ENCODE measurements at places on chromosomes 12 and 14.

DNA sequence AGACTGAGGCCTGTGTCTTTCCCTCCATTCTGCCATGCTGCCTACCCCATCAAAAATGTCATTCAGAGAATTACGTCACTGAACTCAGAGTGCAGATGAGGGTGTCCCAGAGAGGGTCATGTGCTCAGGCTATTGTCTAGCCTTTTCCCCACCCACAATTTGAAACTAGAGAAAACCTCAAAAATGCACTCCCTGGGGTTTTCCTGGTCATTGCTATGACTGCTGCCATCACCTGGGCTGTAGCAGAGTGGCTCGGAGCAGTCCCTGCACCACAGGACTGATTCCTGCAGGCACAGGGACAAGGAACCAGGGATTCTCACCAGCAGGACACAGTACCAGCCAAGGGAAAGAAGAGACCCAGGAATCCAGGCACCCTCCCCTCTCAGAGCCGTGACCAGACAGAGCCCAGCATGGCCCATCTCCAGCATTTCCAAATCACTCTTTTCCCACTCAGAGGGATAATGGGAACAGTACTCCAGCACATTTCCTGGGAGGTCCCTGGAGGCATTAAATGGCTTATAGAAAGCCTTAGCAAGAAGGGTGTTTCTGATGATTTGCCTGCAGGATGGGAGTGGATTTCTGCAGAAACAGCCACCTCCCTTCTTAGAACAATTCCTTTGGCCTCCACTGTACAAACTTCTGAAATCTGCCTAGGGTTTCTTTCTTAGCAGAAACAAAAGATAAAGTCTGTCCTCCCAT, 45.9 kb downstream of the VWF start:
- DNase-seq = no peak

- DNase-seq = peak; percentile 99
Observed at GRCh38 chr14:81533536-81534343, at the start of gene SEL1L. Gene SEL1L, minus strand, starts transcription at chr14:81533853. Its CDS starts 109 bp downstream, at chr14:81533744.

DNA sequence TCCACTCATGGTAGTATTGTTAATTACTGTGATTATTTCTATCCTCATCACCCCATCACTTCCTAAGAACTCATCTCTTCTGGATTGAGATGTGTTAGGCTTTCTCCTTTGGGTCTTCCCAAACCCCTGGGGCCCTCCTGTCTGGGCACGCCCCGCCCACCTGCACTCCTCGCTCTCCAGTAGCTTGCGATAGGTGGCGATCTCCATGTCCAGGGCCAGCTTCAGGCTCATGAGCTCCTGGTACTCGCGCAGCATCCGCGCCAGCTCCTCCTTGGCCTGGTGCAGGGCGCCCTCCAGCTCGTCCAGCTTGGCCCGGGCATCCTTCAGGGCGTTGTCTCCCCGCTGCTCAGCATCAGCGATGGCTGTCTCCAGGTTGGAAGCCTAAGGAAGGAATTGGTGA, 6.8 kb downstream of the KRT71 start:
- DNase-seq = no peak

DNA sequence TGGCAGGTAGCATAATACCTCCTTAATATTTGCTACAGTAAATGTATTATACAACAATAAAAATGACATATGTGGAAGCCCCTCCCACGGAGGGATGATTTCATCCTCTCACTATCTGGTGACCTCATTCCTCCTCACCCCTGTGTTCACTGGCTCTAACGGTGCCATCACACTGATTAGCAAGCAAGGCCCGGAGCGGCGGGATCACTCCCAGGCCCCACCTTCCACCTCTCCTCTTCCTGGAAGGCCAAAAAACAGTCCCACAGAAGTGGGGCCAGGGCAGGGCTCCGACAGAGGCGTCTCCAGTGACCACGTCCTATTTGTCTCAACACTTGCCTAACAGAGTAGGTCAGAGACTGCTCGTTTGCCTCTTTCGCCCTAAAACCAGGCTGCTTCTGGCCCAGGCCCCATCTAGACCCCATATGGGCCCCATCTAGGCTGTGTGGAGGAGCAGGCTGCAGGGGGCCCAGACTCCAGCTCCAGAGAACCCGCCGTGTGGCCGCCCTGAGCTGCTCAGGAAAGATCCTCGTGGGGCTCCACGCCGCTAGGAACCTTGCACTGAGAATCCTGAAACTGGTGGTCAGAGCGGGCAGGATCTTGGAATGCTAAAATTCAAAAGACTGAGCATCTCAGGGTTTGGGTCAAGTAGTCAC, 3.7 kb downstream of the SELPLG start:
- no peak for DNase-seq

DNA sequence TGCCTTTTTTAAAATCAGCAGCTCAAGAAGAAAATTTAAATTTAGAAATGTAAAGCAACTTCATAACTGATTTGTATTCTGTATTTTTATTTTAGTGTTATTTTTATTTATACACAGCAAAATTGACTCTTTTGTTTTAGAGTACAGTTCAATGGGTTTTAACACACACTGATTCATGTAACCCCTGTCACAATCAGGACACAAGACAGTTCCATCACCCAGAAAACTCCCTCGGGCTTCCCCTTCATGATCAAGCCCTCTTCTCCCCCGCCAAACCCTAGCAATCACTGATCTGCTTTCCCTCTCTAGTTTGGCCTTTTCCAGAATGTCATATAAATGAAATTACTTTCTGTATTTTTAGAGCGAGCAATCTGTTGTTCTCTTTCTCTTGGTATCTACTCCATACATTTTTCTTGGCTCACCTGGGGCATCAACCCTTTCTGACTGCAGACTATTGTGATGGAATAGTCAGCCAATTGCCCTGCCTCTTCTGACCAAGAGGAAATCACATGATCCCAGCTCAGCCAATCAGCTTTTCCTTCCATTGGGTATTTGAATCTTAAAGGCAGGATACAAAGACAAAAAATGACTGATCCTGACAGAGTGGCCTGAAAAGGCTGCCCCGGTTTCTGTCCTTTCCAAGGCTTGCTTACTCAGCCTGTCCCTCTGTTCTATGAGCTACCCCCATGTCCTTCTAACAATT, 5.3 kb downstream of the SLC5A8 start:
- no peak for DNase-seq

- no peak for DNase-seq
Observed at GRCh38 chr12:42277396-42278127, 39.5 kb upstream of the YAF2 start.

GRCh38 chr12:70418101-70418500, 52.0 kb downstream of the KCNMB4 start:
- DNase-seq = no peak

GRCh38 chr12:56645201-56645716, 525 bp downstream of the ATP5F1B start:
- no peak for DNase-seq

- DNase-seq = no peak
Observed at GRCh38 chr14:39416072-39416471, 16.2 kb downstream of the FBXO33 start.

- DNase-seq = no peak
Observed at GRCh38 chr12:110282956-110283817, 2.1 kb downstream of the ATP2A2 start.

DNA sequence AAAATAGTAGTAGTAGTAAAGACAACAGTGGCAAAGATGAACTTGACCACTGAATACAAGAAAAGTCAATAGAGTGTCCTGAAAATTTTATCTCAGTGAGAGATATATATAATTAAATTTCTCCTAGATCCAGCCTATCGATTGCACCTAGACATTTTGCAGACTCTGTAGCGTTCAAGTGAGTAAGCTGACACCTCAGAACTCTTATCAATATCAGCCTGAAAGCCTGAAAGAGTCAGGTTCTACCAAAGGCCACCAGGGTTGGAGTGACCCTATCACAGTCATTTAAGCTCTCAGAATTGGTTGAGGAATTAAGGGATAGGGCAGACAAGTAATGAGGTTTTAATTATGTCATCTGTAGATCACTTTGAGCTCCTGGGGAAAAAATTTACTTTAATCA, 174.6 kb downstream of the SRGAP1 start:
- DNase-seq = no peak

DNA sequence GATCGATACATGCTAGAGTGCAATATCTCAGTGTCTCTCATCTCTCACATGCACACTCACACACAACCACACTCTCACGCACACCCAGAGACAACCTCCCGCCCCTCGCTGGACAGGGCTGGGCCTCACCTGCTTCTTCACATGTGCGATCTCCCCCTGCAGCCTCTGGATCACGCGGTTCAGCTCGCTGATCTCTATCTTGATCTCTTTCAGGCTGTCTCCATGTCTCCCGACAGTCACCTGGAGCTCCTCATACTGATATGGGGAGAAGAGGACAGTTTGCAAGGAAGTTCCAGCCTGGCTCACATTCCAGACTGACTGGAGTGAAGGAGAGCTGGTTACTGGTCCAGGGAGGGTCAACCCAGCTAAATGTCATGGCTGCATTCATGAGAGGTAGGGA, 4.4 kb downstream of the KRT2 start:
- no peak for DNase-seq

DNA sequence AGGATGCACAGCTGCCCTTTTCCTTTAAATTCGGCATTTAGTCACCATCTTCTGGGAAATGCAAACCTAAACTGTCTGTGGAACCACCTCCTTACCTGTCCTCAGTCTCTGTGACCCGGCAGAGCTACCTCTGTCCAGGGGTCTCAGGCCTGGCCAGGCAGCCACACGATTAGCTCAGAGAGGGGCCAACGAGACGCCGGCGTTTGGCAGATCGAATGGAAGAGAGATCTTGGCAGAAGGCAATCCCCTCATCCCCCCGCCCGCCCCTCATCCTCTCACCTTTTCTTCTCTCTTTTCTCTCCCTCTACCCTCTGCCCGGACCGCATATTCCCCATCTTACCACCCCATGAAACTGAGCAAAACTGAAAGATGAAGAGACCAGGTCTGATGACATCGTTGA, 101.0 kb downstream of the PIWIL1 start:
- DNase-seq = no peak

- no peak for DNase-seq
Observed at GRCh38 chr12:95205685-95206084, 11.6 kb downstream of the FGD6 start.

DNA sequence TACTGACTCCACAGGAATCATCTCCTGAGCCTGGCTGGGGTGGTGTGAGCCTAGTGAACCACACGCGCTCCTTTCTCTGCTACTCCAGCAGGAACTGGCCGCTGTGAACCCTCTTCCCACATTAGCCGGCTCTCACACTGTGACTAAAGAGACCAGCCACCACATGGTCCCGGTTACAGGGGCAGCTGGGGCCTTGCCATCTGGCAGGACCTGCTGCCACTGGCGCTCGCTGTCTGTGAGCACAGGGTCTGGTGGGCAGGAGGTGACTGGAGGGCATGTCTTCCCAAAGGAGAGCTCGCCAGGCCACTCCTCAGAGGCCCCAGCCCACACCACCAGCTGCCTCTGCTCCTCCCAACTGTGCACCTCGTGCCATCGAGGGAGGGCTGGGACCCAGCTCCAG, 99.3 kb downstream of the SINHCAF start:
- no peak for DNase-seq

DNA sequence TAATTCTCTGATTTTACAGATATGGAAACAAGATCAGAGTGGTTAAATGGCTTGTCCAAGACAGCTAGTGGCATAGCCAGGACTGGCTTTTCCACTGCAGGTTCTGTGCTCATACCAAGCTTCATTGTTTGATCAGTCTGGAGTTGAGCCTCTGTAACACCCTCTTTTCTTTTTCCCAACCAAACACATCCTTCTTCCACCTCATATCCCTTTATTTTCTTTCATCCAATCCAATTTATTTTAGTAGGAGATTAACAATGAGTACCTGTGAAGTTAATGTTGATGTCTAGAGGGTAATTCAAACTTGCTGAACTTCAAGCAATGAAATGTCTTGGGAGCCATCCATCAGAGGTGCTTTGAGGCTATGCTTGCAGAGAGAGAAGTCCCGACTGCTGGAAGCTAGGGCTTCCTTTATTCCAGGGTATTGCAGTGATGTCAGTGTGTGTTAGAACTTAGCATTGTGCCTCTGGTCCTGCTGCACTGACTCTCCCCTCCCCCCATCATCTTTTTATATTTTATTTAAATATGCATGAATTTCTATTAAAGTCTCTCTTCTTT, 452.1 kb upstream of the PDE3A start:
- DNase-seq = no peak

GRCh38 chr12:58502841-58503240, 417.5 kb downstream of the LRIG3 start:
- DNase-seq = no peak

DNA sequence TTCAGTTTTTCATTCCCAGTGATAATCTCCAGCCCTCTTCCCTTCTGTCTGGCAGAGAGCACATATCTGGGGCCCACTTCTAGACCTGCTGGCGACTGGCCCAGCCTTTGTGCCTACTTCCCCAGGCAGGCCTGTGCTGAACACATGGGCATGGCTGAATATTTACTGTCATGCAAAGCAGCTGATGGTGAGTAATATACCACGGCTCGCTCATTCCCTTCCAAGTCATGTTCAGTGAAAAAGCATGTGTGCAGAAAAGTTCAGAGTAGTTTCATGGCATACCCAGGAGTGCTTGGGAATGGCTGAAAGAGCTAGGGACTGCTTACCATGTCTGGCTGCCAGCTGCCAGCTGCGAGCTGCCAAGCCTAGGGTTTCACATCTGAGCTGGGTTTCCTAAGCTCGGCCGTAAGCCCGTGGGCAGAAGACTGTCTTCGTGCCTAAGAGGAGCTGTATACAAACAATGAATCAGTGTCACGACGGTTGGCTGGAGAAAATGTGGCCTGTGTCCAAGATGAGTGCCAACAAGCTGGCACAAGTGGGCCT, 179.9 kb upstream of the PELI2 start:
- DNase-seq = no peak

DNA sequence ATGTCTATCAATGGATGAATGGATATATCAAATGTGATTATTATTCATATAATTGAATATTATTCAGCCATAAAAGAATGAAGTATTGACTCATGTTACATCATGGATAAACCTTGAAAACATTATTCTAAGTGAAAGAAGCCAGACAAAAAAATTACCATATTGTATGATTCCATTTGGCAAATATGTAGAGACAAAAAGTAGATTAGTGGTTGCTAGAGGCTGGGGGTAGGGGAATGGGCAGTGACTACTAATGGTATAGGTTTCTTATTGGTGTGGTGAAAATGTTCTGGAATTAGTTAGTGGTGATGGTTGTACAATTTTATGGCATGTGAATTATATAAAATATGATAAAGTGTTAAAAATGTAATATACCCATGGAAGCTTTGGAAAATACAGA, 31.8 kb upstream of the GNS start:
- DNase-seq = no peak

DNA sequence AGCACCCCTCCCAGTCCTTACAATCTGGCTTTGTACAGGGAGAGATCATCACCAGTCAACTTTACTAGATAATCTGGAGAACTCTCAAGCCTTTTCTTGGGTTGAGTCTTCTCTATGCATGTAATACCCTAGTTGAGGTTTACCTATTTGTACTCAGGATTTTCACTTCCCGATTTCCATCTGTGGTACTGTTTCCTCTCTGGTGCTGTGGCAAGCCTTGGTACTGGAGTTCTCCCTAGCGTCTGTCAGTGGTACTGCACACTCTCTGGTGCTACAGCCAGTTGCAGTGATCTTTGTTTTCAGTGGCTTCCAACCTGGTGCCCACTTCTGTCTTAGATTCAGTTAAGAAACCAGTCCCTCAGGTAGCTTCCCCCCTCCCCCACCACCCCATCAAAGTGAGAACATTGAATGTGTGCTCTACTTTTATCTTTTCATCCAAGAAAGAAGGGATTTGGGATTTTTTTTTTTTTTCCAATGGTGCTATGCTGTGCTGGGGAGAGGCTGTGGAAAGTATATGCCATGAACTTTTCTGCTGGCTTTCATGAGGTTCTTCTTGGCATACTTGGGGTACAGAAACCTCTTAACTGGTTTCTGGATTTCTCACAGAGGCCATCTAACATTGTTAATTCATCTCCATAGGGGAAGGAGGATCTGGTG, 69.4 kb upstream of the EVL start:
- DNase-seq = no peak

- no peak for DNase-seq
Observed at GRCh38 chr14:52185178-52185577, 82.3 kb upstream of the PTGDR start.

GRCh38 chr12:113466454-113467141, 5.1 kb downstream of the LHX5 start:
- no peak for DNase-seq

Measured in stimulated activated CD8-positive, alpha-beta memory T cell treated with anti-CD3 and anti-CD28 coated beads, Interleukin-7, amount 100 ng/mL, for 48 hours (primary cell).